ENCODE measurements at places on chromosomes 2 and 18.

GRCh38 chr2:48313036-48313877, 216.7 kb upstream of the STON1 start:
- peak; percentile 4 for DNase-seq

DNA sequence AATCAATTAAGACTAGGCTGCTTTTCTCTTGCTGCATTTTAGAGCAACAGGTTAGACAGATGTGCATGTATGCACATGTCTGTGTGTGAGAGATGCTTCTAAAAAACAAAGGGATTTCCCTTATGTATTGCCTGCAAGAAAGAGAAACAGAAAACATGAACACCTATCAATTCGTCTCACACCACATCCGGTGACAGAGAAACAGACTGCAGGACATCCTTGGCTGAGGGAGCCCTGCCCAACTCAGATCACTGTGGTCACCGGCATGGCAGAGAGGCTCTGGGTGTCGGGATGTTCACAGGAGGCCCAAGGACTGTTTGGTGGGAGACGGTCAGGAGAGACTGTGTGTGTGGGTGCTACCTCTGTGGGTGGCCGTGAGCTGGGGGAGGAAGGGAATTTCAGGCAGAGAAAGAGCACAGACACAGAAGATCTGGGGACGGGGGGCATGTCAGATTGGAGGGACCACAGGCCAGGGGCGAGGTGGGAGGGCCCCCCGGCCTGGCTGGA, 24.9 kb downstream of the FHL2 start:
- DNase-seq = no peak

DNA sequence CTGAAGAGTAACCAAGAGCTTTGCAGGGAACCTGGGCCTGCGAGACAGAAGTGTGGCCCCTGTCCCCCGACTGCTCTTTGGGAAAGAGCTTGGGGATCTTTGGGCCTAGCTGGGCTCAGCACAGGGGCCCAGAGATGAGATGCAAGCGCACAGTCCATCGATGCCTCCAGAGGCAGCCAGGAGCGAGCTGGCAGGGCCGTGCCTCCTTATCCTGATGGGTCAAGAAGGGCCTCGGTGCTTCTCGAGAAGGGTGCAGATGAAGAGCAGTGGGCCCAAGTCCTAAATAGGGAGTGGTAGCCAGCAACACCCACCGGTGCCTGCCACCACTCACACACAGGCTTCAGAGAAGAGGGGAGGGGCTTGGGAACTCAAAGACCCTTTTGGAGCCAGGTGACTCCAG, 17.6 kb downstream of the KCNK3 start:
- no peak for DNase-seq

- no peak for DNase-seq
Measured at GRCh38 chr2:6754419-6754818, 111.3 kb downstream of the CMPK2 start.

- no peak for DNase-seq
Measured at GRCh38 chr2:63590626-63591408, 2.1 kb downstream of the MDH1 start.

Data from activated CD4-positive, alpha-beta T cell treated with anti-CD3 and anti-CD28 coated beads for 4 hours (primary cell).